ENCODE measurements at places on chromosomes 16 and 17.

DNA sequence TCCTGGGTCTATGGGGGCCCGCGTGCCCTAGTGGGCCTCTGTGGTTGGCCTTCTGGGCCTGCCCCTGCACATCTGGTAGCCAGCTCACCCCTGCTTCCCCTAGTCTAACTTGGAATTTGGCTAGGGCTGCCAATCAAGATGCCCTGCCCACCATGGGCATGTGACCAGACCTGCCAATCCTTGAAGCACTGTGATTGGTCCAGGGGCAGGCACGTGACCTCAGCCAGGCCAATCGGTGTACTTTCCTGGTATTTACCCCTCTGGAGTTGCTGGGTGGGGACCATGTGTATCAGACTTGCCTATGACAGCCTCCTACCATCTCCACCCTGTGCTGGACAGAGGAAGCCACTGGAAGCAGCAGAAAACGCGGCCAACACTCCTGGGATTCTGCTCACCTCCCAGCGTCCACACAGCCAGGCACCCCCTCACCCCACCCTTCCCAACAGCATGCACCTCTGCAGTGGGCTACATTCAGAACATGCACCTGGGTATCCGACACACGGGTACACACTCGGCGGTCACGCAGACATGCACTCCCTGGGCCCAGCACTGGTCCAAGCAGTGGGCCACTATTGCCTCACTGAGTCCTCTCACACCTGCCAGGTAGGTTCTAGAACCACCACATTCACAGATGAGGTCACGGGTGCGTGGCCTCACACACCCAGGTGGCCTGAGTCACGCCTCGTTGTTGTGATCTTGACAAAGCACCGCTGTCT, 96.9 kb downstream of the RBFOX3 start:
- DNase-seq: no peak

DNA sequence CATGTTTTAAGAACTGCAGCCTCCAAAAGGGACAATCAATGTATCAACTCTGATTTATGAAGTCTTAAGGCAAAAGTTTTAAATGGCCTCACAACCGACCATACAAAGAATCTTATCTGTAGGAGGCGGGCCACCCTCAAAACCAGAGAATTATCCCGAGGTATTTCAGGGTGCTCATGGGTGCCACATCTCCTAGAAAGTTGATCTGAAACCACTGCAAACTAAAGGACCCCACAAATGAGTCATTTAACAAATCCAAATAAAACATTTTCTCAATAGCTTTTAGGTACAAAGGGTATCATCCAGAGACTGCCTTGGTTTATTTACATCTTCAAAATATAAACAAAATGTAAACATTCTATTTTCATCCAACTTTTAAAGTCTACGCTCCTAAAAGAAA, 6.8 kb downstream of the ERN1 start:
- no peak for DNase-seq

GRCh38 chr16:88458039-88458772, 5.1 kb downstream of the ZFPM1 start:
- no peak for DNase-seq

DNA sequence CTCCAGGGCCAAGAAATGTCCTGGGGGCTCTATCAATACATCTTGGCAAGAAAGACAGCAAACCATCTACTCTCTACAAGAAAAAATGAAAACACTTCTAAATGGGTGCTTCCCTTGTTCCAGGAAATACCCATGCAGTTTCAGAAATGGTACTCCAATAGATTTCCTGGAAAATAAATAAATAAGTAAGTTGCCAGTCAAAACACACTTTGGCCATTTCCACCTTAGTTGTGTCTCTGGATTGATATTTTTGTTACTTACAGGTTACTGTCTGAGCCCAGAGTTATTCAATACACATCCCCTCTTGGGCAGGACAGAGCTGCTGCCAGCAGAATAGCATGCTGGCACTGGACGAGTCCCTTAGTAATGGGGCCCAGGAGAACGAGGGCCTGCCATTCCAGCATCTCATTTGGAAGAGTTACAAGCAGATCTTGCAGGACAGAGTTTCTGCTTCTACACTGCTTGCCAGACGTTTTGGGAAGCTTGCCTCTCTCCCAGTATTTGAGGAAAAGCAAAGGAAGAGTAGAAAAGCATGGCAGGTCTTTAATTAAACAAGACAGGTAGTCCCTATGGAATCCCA, 100.5 kb downstream of the SMG6 start:
- no peak for DNase-seq

DNA sequence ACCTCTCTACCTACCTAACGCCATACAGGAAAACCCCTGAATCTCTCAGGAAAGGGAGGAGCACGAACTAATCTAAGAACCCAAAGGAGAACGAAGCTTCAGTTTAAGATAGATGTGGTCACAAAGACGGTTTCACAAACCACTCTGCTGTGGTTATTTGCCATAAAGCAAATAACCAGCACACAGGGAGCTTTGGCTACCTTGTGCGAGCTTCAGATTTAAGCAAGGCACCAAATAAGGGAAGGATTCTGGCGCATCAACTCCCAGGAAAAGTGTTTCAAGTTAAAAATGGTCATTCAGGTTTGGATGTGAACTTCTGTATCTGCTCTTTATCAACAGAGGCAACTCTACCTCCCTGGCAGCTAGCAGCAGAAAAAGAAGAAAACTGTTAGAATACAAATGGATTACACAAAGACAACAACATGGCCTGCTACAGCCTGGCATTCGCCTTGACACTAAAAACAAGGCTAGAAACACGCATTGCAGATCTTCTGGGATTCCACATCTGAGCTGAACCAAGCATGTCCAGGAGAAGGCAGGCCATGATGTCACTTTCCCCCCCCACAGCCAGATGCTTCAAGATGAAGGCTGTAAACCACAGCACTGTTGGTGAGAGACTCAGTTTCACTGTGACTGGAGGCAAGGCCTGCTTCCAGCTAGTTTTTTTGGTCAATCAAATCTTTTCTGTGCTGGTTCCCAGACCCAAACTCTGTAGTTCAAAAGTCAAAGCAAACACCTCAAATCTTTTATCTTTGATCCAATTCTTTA, 43.6 kb downstream of the SMG6 start:
- DNase-seq: peak; percentile 49

- DNase-seq: no peak
Observed at GRCh38 chr17:44793885-44794842, 35.4 kb downstream of the ADAM11 start.

DNA sequence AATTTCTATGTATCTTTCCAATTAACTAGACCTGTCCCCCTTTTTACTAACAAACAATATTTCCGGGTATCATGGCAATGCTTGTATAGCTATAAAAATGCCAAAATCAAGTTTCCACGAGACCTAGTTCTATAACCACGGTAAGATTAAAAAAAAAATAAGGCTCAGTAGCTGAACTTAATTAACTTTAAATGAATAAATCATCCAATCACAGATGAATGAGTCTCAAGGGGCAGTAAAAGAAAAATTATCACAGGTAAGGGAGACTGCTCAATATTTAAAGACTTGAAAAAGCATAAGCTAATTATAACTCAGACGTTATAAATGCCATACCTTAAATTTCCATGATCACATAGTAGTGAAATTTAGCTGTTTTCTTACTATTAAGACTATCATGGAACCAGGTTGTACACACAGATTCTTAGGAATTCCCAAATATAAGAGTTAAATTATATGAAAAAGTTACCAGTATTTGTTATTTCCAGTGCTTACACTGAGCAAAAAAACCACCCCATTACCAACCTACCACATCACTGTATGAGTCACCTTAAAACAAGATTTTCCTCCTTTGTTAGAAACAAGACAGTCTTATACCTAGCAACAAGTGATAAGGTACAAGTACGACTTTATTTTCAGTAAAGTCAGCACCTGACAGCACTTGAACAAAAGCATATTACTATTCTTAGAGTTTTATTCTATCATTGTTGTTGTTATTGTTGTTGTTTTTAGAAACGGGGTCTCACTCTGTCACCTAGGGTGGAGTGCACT, 20.6 kb downstream of the SSH2 start:
- no peak for DNase-seq

DNA sequence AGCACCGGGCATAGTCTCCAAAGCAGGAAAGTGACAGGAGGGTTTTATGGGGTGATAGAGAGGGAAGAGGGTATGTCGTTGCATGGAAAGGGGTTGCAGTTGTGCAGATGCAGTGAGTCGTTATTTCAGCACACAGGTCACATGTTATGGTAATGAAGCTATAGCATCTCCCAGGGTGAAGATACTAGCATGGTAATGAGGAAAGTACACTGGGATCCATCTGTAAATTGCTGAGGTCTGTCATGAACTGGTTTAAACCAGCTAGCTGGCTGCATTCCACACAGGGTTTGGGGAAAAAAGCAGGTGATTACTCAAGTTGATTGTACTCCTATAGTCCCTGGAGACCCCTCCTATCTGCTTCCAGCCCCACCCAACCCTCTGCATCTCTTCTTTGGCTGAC, 11.7 kb downstream of the COX11 start:
- DNase-seq: no peak

GRCh38 chr17:17749921-17750320, 68.7 kb downstream of the RAI1 start:
- DNase-seq: no peak

GRCh38 chr17:7019839-7020519, 2.9 kb upstream of the BCL6B start:
- DNase-seq: no peak

GRCh38 chr17:77501751-77502625, 361.2 kb downstream of the SEC14L1 start:
- no peak for DNase-seq

- DNase-seq: no peak
Observed at GRCh38 chr16:23905027-23905426, 69.2 kb downstream of the PRKCB start.

- no peak for DNase-seq
Observed at GRCh38 chr17:82887255-82888164, 47.7 kb upstream of the ZNF750 start.

DNA sequence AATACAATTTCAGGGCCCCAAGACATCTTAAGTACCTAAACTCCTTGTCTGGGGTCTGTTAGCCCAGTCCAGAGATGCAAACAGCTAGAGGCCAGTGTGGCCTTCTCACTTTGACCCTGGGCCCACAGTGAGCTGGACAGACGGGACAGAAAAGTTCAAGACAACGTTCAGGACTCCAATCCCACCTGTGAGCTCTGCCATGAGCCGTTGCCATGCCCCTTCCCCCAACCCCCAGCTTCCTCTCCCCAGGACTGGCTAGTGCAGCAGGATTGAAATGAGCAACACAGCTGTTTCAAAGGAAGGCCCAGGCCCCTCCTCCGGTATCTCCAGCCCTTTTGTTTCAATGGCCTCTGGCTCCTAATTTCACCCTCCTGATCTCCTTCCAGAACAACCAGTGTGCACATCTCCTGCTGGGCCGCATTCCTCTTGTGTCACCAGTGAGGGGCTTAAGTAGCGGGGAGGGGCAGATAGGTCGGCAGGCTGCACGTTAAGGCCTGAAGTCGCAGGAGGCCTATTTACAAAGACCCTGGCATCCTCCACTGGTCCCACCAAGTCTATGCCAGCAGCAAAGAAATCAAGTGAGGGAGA, 11.3 kb downstream of the AXIN2 start:
- DNase-seq: no peak

- no peak for DNase-seq
Observed at GRCh38 chr17:78278139-78278741, 46.8 kb downstream of the TMEM235 start.

DNA sequence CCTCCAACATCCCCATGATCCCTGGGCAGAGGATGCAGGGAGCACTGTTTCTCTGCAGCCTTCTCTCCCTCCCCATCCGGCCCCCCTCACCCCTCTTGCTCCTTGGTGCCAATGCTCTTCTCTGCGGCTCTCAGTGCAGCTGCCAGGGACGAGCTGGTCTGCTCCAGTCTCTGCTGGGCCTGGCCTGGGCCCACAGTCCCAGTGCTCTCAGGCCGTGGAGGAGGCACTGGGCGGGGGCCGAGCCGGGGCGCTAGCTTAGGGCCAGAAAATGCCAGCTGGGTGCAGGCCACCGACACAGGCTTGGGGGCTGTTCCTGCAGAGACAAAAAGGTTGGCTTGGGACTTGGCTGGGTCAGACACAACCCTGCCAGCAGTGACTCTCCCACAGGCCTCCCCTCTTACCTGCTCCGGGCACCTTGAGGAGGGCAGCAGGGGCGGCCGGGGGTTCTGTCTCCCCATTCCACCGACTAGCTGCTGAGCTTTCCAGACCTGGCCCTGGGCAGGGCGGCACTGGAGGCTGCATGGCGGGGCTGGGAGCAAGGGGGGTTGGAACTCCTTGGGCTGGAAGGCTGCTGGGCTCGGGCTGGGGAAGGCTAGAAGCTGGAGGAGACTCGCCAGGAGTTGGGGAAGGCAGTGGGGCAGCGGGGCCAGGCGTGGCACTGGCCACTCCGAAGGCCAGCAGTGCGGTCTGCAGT, 13.8 kb downstream of the CASKIN2 start:
- no peak for DNase-seq

GRCh38 chr17:10265100-10265810, 66.8 kb upstream of the GAS7 start:
- no peak for DNase-seq

DNA sequence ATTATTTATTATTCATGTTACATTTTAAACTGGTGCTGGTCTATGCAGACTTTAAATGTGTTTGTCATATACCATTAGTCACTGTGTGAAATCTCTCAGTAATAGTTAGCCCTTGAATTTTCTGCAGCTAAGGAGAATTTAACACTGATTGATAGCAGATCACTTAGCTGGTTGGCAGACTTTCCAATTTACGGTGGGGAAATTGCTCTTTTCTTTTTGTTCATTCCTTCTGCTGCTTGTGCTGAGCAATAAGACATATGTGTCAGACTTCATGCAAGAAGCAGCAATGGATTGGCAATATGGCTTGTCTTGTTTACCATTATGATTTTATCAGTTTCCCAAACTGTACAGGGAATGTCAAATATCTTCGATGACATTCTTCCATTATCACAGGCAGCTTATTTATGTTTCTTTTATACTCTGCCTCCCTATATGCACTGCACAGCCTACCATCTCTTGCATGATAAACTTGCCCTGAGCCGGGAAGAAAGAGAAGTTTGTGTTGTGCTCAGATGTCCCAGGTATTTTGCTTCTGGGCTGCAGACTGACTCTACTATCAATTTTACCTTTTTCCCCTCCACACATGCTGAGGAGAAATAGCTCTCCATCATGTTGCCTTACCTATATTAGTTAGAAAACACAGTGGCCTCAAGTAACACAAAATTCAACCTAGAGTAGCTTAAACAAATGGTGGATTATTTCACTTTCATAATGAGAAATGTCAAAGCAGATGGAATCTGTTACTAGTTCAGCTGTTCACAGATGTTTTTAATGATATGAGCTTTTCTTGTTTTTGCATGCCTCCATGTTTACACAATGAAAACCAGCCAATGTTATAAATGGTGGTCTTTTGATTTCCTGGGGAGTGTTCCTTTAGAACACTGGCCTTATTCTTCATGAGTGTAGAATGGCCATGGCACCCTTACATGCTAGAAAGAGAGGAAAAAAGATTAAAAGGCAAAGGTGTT, 968.1 kb upstream of the GOT2 start:
- no peak for DNase-seq

DNA sequence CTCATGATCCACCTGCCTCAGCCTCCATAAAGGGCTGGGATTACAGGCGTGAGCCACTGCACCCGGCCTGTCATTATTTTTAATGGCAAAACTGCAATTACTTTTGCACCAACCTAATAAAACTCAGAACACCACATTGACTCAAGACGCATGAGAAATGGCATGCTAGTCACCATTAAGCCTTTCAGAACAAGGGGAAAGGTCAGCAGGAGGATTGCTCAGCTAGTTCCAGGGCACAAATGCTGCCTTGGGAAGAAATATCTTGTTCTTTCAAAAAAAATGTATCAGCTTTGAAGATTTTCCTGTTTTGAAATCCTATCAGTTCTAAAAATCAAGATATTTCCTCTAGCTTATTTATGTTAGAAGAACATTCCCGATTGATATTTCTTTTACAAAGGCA, 32.4 kb upstream of the CDYL2 start:
- DNase-seq: no peak
